ENCODE measurements at places on chromosomes 16 and 17.

GRCh38 chr16:15950869-15951268, 1.5 kb downstream of the ABCC1 start:
- no peak for DNase-seq

DNA sequence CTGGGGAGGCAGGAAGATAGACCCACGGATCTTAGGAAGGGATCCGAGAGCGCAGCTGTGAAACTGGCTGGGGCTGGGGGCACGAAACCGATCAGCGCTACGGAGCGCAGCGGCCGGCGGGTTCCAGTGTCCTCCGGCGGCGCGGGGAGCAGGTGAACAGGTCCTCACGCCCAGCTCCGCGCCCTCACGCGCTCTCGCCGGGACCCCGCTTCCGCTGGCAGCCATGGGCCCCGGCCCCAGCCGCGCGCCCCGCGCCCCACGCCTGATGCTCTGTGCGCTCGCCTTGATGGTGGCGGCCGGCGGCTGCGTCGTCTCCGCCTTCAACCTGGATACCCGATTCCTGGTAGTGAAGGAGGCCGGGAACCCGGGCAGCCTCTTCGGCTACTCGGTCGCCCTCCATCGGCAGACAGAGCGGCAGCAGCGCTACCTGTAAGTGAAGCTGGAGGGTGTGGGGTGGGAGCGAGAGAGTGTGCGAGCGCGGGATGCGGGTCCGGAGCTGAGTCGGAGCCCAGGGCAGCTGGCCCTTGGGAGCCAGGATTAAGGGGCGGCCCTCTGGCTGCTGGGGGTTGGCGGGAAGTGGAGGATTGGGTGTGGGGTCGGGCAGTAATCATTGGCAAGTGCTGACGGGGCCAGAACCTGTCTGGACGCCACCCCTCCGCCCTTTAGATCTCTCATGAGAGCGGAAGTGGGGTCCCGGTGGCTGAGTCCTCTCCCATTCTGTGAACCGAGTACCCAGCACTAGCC, 479 bp downstream of the ITGA3 start:
- DNase-seq: no peak

GRCh38 chr16:47196457-47196856, 52.7 kb upstream of the NETO2 start:
- no peak for DNase-seq

DNA sequence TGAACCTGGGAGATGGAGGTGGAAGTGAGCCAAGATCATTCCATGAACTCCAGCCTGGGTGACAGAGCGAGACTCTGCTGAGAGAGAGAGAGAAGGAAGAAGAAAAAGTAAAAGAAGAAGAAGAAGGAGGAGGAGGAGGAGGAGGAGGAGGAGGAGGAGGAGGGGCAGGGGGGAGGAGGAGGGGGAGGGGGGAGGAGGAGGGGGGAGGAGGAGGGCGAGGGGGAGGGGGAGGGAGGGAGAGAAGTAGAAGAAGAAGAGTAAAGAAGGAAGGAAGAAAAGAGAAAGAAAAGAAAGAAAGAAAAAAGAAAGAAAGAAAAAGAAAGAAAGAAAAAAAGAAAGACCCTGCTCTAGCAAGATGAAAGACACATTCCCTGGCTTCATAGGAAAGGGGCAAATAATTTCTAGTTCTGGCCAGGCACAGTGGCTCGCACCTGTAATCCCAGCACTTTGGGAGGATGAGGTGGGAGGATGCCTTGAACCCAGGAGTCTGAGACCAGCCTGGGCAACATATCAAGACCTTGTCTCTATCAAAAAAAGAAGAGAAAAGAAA, 23.6 kb downstream of the SOCS1 start:
- DNase-seq: no peak

DNA sequence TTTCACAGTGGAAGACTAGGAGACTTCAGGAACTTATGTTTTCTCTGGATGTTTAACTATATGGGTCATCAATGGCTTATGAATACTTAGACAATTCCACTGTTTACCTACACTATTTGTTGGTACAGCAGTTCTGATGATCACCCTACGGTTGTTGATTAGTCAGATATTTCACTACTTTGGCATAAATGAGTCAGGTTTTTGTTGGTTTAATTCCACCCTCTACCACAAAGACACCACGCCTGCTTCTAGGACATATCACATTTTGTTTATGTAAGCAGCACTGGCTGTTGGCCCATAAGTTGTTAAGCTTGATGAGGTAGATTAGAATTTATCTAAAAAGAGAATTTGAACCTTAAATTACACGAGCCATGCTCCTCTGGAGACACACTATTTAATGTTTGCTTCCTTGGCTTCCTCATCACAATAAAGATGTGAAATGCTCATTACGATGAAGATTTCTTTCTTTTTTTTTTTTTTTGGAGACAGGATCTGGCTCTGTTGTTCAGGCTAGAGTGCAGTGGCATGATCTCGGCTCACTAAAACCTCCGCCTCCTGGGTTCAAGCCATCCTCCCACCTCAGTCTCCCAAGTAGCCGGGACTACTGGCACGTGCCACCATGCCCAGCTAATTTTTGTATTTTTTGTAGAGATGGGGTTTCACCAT, 4.3 kb downstream of the GDE1 start:
- no peak for DNase-seq

DNA sequence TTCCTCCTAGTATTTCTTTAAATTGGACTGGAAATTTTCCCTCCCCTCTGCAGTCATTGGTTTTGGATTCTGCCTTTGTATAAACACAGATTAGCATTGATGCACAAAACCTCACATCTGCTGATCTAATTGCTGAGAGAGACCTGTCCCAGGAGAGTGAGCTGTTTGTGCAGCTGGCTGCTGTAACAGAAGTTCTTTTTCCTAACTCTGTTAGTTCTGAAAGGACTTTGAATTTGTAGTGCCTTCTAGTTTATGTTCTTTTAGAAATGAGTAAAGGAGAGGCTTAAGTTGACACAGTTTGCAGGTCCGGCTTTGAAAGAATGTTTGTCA, 45.2 kb upstream of the KPNB1 start:
- no peak for DNase-seq

- no peak for DNase-seq
Measured at GRCh38 chr16:6345090-6345489, 987.6 kb upstream of the RBFOX1 start.

GRCh38 chr17:80694085-80694991, 149.7 kb downstream of the RPTOR start:
- no peak for DNase-seq

GRCh38 chr17:44266402-44267164, 1.4 kb downstream of the SLC4A1 start:
- no peak for DNase-seq

- no peak for DNase-seq
Measured at GRCh38 chr17:70195091-70195490, 25.8 kb downstream of the KCNJ2 start.

DNA sequence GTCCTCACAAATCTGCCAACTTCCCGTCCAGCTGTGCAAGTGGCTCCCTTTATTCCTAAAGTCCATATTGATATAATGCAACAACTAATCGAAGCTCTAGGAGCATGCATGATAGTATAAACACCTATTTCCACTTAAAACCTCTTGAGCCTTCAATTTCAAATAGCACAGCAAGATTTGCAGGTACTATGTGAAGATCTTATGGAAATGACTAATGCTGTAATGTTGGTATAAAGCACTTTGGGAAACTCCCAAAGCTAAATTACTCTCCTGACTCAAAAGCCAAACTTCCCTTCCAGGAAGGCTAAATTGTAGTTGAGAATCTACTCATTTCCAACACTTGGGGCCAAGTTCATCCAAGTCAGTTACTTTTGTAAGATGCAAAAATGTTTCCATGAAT, 287.6 kb upstream of the CDH11 start:
- DNase-seq: no peak

DNA sequence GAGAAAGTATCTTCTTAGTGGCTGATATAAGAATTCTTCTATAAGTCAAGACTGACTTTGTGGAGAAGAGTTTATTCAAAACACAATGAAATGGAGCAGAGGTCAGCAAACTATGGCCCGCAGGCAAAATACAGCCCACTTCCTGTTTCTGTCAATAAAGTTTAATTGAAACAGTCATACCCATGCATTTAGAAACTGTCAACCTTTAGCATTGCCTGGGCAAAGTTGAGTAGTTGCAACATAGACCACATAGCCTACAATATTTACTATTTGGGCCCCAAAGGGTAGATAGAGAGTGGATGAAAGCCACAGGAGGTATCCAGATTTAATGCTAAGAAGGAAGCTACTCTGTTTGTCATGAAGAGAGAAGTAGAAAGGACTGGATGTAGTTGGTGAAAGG, 38.0 kb downstream of the ACSM2B start:
- DNase-seq: no peak

- no peak for DNase-seq
Measured at GRCh38 chr17:56739776-56740175, 93.9 kb downstream of the C17orf67 start.

DNA sequence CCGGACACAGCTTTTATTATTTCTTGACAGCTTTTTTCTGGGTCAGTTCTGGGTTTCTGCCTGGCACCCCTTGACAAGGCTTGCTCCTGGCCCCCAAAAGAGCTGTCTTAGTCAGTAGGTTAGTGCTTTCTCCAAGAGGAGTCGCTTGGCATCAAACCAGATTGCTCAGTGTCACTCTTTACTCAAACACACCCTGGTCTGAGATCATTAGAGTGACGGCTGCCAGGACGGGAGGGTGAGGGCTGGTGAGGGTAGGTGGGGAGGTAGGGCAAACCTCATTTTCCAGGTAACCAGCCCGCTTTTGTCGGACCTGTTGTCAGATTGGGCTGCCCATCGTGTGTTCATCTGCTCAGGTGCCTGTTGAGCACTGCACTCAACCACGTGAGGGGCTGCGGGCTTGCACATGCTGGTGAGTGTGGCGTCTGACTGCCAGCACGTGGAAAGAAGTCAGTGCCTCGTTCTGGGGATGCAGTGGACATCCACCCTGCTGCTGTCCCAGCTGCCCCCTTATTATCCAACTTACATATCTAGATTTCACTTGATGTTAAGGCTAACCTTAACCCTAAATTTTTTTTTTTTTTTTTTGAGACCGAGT, 12.4 kb downstream of the TMEM94 start:
- no peak for DNase-seq

GRCh38 chr16:81633147-81633619, 145.9 kb upstream of the PLCG2 start:
- DNase-seq: no peak

DNA sequence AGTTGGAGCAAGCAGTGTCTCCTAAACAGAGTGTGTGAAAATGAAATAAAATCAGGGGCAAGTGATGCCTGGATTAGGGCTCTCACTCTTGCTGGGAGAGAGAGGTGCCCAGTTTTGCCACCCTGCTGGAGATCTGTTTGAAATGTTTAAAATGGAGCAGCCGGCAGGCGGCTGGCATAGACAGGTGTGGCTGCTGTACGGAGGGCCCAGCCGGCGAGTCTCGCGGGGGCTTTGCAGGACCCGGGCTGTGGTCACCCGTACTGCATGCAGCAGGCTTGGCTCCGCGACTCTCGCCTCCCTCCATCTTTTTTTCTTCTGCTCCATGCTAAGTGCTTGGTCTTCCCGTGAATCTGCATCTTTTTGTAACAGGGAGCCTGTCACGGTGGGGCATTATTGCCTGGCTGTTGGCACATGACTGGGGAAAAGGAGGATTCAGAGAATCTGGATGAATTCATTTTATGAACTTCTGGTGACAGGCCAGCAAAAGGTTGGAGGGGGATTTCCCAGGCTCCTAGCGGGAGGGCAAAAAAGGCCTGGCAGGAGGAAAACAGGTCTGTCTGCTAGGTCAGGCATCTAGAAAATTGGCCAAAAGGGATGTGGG, 1.8 kb downstream of the ZNRF1 start:
- no peak for DNase-seq

GRCh38 chr16:78396046-78396445, 296.6 kb downstream of the WWOX start:
- DNase-seq: no peak

GRCh38 chr16:66406534-66407221, 20.4 kb upstream of the BEAN1 start:
- no peak for DNase-seq

- no peak for DNase-seq
Measured at GRCh38 chr16:47644166-47644565, 183.0 kb downstream of the PHKB start.

DNA sequence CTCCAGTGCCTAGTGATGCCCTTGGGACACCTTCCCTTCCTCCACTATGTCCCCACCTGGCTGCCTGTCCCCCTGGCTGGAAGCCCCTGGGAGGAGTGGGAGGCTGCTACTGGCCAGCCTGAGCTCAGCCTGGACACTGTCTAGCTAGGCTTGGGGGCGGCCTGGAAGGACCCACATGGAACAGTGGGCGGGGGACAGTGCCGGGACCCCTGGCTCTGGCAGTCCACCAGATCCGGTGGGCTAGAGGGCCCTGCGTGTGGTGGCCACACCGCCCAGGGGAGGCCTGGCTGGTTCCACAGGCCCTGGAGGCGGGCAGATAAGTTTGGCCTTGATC, 388.0 kb upstream of the TNRC6C start:
- no peak for DNase-seq

- no peak for DNase-seq
Measured at GRCh38 chr16:77663711-77664110, 58.6 kb upstream of the NUDT7 start.

GRCh38 chr17:79082311-79083190, 7.9 kb downstream of the ENGASE start:
- DNase-seq: no peak

- no peak for DNase-seq
Measured at GRCh38 chr17:44978807-44979206, 10.7 kb upstream of the C1QL1 start.

DNA sequence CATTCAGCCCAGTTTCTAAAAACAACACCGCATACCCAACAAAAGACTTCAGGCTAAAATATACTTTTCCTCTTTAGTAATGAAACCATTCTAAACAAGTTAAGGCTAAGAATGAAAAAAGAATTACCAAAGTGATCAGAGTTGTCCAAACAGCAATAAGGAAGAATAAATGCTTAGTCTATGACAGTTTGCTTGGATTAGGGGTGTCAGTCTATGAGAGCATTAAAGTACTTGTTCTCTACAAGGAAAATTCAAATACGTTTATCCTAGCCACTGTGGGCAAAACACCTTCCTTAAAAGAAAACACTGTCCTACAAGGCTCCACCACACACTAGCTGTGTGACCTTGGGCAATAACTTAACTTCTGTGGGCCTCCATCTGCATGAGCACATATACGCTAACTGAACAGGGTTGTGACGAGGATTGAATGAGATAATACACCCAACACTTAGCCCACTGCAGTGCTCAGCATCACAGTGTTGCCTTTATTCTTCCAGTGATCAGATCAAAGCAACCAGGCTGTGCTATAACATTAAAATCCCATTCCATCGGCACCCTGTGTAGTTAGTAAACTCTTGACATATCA, 53.6 kb downstream of the TEX2 start:
- DNase-seq: no peak

Data from SK-N-MC (cell line).